ENCODE measurements at places on chromosomes 2 and 18. TPM values are rescaled to one million over a fixed set of nuclear protein-coding genes. Genes with fewer than 3 reads are reported as not detected.
A peak's percentile ranks its signal among the peaks of the same experiment; 100 is the strongest.

The IL36G gene
- not detected for total RNA-seq

The REG1B gene
- 1.4 TPM for total RNA-seq

The SLC23A3 gene
- total RNA-seq: not detected

The ZNF142 gene
- total RNA-seq: 5.1 TPM

The AFF3 gene
- 22.1 TPM for total RNA-seq

The TMEM247 gene
- total RNA-seq: not detected

The SLC25A12 gene
- total RNA-seq: 32.0 TPM

The ANTXR1 gene
- total RNA-seq: 137 TPM

The LRRTM4 gene
- 4.6 TPM for total RNA-seq

The RAB17 gene
- total RNA-seq: 1.2 TPM

The SPDYA gene
- 1.2 TPM for total RNA-seq

The ABCG5 gene
- total RNA-seq: 0.96 TPM

The IKZF2 gene
- total RNA-seq: 26.5 TPM

DNA sequence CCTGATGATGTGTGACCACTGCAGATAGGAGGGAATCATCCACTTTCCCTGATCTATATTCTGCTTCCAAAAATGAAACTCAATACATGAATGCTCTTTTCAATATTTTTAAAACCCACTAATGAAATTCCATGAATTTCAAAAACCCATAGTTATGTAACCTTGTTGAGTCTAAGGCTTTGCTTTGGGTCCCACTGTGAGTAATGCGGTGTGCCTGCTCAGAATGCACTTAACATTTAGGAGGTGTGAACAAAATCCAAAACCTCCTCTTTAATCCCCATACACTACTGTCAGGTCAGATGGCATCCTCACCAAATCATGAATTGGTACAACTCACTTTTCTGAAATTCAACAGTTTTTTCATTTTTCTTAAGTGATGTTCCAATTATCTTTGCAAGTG is 50.4 kb downstream of the CCDC93 start:
- DNase-seq: no peak

DNA sequence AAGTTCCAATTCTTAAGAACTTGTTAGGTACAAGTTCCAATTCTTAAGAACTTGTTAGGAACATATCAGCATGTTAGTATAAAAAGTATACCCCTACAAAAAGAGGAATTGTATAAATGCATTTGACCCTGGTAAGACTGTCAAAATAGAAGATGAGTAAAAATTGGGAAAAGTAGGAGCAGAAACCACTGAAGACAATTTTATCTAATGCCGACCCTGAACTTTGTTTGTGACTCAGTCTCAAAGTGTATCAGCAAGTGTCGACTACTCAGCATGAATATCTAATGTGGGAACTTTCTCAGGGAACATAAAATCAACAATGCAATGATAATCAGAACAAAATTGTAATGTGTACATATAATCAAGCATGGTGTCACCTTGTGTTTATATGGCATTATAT is 583 bp upstream of the CD226 start:
- DNase-seq: no peak

DNA sequence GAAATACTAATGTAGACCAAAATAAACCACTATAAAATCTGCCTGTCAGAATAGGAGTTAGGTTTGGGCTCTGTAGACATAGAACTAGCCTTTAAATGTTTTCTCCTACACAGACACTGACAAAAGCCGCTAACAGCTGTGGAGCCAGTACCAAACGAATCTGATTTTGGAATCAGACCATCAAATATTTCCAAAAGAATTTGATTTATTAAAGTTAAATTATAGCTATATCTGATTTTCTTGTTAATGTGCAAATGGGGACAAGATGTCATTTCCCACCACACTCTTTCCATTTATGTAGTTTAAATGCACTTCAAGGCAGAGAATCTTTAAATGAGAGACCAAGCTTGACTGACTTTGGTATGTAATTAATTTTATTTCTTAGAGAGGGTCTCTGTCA is 343.4 kb upstream of the FIGN start:
- no peak for DNase-seq

- no peak for DNase-seq
Measured at GRCh38 chr2:158775273-158776027, 19.7 kb upstream of the DAPL1 start.

- no peak for DNase-seq
Measured at GRCh38 chr2:20465716-20466394, 19.0 kb downstream of the RHOB start.

- no peak for DNase-seq
Measured at GRCh38 chr2:134594399-134594798, 124.4 kb downstream of the TMEM163 start.

GRCh38 chr2:233007739-233008138 is 5.3 kb downstream of the NGEF start:
- DNase-seq: peak; percentile 89

DNA sequence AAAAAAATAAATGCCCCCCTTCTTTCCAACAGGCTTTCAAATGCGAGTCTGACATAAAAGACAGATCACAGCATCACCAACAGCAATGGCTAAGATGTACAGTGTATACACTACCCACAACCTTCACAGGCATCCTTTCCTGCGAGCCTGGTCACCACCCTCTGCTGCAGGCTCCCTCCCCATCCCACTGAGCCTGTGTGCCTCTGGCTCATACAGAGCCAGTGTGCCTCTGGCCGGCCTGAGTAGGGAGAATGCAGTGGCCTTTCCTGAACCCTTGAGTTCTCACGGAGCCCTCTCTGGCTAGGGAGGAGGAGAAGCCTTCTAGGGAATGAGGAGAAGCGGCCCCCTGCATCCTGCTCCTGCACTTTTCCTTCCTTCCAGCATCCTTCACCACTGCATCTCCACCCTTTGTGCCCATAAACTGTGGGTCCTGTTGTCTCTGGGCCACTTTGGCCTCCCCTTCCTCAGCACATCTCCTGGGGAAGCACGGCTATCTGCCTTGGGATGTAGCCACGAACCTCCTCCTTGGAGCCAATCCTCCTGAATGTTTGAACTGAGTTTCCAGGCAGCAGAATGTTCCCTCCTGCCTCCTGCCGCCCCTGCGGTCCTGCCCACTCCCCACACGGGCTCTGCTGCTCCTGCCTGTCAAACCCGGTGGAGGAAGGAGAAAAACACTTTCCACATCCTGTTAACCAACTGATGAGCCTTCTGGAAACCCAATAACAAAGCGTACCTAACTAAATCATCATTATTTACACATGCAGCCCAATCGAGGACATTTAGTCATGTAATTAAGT is 22.5 kb downstream of the GYPC start:
- no peak for DNase-seq

- DNase-seq: no peak
Measured at GRCh38 chr2:214995409-214995808, 143.0 kb downstream of the ABCA12 start.

DNA sequence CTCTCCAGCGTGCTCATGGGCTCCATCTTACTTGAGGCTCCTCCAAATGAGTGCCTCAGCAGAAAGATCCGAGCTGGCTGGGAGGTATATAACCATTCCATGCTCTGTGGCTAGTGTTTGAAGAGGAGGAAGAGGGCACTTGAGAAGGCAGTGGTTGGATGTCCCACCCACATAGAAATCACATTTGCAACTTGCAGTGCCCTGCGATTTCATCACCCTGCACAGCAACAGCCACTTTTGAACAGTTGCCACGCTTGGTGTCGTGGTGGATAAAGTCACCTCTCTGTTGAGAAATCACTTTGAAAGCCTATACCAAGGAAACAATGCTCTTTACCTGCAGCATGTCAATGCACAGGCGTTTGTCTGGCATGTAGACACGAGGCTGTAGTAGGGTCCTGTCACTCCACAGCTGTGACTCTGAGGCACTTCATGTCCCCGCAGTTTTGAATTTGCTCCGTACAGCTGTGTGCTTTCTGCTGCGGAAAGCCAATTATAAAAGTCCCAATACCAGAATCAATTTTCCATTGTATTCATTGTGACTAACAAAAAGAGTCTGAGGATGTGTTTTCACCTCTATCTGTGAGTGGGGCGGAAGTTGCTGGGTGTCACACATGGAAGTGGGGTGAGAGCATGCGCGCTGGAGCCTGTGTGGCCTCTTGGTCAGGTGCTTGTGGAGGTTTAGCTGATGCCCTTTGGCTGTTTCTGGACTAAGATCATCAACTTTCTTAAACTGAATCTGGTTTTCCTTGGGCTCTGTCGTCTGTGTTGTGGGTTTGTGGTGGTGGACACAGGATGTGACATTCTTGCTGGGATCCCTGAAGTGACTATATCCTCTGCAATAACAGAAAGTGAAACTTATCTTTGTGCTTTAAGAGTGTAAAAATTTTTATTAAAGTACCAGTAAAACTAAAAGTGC is 2.8 kb downstream of the CNDP2 start:
- DNase-seq: peak; percentile 18

DNA sequence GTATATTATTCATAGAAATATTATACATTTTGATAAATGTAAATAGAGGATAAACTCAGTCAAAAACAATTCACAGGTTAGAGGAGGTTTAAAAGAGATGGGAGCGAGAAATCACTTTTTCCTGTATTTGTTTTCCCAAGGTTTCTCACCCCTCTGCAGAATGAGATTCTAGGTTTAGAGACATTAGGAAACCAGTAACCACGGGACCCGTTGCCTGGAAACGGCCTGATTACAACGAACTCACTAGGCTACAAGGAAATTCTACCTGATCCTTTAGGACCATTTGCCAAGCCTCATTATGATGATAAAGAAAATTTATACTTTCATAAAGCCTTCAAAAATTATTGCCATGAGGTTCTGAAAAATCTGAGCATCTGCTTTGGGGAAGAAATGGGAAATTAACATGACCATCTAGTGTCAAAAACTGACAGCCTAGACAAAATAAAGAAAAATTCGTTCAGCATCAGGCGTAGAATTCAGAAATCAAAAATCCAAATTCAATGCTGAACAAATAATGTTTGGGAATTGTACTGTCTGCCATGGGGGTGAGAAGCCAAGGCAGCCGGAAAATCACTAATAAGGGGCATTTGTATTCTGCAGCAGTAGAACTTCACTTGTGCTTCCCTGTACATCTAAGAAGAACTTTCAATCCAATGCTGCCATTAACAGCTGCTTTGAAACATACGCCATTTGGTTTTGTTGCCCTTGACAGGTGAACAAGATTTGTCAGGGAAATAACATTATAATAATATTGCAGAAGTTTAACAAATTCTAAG is 262.3 kb downstream of the NRXN1 start:
- peak; percentile 56 for DNase-seq

DNA sequence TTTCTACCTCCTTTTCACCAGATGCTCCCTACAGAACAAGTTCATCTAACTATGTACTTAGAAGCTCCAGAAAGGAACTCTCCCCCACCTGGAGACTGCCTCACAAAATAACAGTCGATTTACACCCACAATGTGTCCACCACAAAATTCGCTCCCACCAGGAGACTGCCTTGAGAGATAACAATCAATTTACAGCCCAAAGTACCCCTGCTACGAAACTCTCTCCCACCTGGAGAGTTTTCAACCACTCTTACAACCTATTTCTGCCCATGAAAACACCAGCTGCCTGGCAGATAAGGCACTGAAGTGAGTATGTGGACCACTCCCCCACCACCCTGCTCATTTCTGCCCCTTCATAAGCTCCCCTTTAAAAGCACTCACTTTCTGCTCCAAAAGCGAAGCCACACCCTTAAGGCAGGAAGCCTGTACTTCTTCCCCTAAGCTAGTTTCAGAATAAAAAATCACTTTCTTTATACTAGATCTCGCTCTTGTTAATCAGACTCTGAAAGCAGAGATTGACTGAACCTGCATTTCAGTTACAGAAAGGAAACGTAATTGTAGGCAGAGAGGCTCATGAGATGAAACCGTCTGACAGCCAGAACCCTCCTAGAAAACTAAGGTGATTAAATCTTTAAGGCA is 94.4 kb upstream of the RBBP8 start:
- peak; percentile 64 for DNase-seq

DNA sequence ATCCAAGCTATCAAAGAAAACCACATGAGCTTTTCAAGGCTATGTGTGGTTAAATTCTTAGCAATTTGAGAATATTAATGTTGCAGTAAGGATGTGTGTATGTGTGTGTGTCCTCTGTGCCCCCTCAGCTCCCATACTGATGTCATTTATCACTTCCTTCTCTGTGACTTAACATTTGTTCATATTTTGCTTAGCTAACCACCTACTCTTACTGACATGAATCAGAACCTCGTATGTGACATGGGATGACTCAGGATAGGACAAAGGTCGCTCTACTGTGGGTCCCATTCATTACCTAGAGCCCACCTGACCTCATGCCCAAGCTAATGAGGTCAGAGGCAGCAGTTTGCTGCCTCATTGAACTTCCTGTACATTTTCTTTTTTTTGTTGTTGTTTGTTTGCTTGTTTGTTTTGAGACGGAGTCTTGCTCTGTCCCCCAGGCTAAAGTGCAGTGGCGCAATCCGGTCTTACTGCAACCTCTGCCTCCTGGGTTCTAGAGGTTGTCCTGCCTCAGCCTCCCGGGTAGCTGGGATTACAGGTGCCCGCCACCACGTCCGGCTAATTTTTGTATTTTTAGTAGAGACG is 36.3 kb downstream of the MOGAT1 start:
- DNase-seq: no peak

DNA sequence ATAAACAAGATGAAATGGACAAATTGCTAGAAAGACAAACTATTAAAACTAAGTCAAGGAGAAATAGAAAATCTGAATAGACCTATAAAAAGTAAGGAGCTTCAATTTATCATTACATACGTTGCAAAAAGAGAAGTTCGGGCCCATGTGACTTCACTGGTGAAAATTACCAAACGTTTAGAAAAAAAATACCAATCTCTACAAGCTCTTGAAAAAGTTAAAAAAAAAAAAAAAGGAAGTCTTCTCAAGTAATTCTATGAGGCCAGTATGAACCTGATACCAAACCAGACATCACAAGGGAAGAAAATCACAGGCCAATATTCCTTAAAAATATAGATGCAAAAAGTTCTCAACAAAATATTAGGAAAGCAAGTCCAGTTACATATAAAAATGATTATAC is 20.2 kb upstream of the ACVR2A start:
- no peak for DNase-seq

- no peak for DNase-seq
Measured at GRCh38 chr18:78768656-78769501, 210.7 kb upstream of the SALL3 start.

DNA sequence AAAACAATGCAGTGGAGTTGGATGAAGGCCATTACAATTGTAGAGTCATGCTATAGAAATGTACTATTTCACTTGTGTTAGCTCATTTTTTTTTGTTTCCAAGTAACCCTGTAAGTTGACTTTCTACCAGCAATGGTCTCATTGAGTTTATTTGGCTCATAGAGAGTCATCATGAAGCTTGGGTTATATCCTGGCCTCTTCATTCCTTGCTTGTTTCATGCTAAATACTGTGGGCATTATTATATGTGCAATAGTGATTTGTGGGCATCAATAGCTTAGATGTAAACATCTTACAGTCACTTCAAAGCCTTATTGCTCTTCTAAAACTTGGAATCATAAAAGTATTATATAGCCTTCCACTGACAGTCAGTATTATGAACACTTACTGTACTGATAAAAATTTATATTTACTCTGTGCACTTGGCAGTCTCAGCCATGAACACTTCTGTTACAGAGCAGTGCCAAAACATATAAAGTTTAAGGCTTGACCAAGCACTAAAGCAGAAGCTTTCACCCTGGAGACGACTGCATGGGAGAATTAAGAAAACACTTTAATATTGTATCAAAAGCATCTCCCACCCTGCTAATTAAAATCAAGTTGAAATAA is 751.2 kb downstream of the SATB2 start:
- DNase-seq: peak; percentile 81
